ENCODE measurements at places on chromosomes 12 and 14.

- no peak for DNase-seq
Measured at GRCh38 chr12:96822641-96823040, 84.4 kb upstream of the NEDD1 start.

- DNase-seq: peak; percentile 33
Measured at GRCh38 chr12:76455582-76456345, 103.8 kb downstream of the OSBPL8 start.

- DNase-seq: no peak
Measured at GRCh38 chr12:41910578-41911320, 233.9 kb downstream of the GXYLT1 start.

- no peak for DNase-seq
Measured at GRCh38 chr14:29380826-29381225, 546.8 kb downstream of the PRKD1 start.

DNA sequence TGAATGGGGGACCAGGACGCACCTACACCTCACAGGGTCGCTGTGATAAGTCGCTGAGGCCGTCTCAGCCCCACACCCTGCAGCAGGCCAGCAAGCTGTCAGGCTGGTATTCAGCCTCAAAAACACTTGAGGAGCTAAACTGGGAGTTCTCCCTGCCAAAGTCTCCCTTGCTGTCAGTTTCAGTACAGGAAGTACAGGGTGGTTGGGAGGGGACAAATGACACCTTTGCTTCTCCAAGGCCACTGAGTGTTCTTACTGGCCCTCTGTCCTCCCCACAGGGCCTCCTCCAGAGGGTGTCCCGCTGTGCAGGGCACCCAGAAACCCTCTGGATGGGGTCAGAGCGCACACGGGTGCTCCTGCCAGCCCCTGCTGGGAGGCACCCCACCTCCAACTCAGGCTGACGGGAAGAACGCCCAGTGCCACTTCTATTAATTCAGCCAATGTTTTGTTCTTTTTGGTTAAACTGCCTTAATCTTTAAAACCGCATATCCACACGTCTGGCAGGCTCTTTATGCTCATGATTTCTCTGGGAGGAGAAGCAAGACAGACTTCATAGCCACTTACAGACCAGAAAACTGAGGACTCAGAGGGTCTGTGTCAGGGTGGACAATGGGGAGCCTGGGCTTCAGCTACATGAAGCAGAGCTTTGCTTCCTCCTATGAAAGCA is 75.9 kb downstream of the ITPK1 start:
- no peak for DNase-seq

DNA sequence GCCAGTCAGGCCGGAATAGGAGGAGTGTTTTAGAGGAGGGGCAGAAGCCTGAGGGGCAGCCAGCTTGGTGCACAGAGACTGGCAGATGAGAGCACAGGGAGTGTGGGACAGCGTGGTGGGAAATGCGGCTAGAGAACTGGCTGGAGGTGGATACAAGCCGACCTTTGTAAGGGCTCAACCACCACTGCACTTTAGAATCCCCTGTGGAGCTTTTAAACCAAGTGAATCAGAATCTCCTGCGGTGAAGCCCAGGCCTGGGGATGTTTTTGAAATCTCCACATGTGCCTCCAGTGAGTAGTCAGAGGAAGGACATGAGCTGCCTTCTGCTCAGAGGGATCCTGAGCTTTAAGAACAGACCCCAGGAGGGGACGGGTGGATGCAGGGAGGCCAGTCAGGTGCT is 10.9 kb upstream of the PCED1B start:
- DNase-seq: no peak

DNA sequence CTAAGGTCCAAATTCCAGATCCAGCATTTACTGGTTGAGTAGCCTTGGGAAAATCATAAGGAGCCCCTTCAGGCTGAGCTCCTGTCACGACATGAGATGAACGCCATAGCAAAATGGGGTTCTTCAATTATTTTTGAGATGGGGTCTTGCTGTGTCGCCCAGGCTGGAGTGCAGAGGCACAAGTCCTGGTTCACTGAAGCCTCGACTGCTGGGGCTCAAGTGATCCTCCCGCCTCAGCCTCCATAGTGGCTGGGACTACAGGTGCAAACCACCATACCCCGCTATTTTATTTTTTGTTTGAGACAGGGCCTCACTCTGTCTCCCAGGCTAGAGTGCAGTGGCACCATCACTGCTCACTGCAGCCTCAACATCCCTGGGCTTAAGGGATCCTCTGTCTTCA is 25.7 kb upstream of the GPR68 start:
- DNase-seq: no peak

GRCh38 chr12:684416-684815 is 21.2 kb upstream of the NINJ2 start:
- DNase-seq: no peak

- no peak for DNase-seq
Measured at GRCh38 chr14:104114421-104115130, 23.8 kb upstream of the KIF26A start.

GRCh38 chr14:74912111-74912510 is 10.9 kb downstream of the RPS6KL1 start:
- no peak for DNase-seq

DNA sequence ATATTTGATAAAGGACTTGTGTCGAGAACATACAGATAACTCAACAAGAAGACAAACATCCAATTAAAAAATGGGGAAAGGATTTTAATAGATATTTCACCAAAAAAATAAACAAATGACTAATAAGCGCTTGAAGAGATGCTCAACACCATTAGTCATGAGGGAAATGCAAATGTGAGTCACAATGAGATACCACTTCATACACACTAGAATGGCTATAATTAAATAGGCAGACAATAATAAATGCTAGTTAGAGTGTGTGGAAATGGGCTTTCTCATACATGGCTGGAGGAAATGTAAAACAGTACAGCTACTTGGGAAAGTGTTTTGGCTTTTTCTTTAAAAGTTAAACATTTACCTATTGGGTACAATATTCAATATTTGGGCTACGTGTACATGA is 34.8 kb downstream of the DLK1 start:
- no peak for DNase-seq

GRCh38 chr14:91328313-91329050 is 84.0 kb upstream of the GPR68 start:
- no peak for DNase-seq

DNA sequence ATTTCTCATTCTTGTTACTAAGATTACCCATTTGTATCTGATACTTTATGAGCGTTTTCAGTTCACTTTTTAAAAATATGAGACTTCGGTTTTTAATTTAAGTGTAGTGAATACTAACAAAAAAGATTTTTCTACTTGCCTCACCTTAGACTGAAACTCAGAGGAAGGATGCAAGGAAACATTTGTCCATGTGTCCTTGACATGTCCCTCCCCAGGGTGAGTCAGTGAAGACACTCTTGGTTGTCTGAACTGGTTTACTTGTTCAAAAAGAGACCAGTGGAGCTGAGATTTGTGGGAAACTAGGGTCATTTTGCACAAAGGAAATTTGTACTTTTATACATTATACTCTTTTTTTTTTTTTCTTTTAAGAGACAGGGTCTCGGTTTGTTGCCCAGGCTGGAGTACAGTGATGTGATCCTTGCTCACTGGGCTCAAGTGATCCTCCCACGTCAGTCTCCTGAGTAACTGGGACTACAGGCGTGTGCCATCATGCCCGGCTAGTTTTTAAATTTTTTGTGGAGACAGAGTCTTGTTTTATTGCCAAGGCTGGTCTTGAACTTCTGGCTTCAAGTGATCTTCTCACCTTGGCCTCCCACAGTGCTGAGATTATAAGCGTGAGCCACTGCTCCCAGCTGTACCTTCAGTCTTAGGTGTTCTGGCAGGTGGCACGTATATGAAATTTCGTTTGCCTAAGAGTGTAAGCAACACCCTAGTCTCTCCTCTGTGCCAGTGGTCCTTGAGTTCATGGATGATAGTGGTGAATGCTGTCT is 56.7 kb downstream of the PPFIBP1 start:
- DNase-seq: no peak

DNA sequence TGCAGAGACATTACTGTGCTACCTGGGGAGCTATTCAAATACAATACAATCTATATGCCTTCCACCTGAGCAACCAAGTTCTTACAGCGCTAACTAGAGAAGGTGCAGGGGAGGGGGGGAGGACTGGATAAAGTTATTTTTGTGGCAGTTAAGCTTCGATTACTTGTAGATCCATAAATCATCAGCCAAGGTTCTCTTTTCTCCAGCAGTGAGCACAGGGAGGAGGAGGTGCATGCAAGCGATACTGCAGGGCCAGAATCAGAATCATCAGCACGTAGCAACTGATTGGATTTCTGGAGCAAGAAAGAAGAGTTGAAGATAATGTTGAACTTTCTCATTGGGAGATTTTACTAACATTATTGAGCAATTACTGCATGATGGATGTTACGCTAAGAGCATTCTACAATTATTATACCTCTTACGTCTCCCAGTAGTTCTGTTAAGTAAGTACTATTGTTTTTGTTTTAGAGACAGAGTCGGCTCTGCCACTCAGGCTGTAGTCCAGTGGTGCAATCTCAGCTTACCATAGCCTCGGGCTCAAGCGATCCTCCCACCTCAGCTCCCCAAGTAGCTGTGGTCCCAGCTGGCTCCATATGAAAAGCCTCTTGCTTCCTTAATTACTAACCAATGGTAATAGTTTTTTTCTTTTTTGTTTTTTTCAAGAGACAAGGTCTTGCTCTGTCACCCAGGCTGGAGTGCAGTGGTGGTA is 74.6 kb upstream of the EEA1 start:
- DNase-seq: no peak

DNA sequence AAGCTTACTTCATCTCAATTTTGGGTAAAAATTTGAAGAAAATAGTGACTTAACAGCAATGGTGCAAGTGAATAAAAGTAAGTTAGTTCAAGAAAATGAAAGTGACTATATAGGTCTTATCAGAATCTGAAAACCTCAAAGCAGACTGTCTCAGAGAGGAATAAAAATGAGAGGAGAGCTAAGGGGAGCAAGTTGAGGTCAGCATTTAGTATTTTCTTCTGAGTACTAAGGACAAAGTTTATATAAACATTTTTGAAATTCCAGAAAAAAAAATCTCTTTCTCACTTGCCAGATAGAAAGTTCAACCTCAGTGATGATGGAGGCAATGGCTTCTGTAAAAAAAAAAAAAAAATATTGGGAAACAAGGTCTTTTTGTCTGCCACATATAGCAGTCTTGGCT is 414.1 kb downstream of the NPAS3 start:
- DNase-seq: no peak

GRCh38 chr12:2328661-2329060 is 275.9 kb downstream of the CACNA1C start:
- DNase-seq: no peak

- no peak for DNase-seq
Measured at GRCh38 chr12:127012109-127012508, 1254.9 kb upstream of the TMEM132C start.

GRCh38 chr14:99679543-99679942 is 4.6 kb upstream of the CYP46A1 start:
- no peak for DNase-seq

GRCh38 chr12:53320352-53321195 is 836 bp downstream of the AAAS start:
- no peak for DNase-seq

DNA sequence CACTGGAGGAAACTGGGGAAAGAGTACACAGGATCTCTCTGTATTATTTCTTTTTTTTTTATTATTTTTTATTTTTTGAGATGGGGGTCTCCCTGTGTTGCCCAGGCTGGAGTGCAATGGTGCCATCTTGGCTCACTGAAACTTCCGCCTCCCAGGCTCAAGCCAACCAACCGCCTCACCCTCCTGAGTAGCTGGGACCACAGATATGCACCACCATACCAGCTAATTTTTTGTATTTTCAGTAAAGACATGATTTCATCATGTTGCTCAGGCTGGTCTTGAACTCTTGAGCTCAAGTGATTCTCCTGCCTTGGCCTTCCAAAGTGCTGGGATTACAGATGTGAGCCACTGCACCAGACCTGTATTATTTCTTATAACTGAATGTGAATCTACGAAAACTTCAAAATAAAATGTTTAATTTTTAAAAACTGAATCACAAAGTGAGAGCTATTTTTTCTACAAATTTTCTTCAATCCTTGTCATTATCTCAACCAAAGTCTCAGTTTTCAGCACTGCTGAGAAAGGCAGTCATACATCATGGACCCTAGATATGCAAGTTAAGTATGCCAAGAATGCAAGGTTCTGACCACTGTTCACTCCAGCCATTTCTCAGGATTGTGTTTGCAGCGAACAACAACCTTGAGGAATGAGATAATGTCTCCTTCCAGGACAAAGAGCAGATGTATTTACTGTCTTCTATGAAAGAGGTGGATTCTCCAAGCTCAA is 2.4 kb downstream of the EAPP start:
- no peak for DNase-seq

DNA sequence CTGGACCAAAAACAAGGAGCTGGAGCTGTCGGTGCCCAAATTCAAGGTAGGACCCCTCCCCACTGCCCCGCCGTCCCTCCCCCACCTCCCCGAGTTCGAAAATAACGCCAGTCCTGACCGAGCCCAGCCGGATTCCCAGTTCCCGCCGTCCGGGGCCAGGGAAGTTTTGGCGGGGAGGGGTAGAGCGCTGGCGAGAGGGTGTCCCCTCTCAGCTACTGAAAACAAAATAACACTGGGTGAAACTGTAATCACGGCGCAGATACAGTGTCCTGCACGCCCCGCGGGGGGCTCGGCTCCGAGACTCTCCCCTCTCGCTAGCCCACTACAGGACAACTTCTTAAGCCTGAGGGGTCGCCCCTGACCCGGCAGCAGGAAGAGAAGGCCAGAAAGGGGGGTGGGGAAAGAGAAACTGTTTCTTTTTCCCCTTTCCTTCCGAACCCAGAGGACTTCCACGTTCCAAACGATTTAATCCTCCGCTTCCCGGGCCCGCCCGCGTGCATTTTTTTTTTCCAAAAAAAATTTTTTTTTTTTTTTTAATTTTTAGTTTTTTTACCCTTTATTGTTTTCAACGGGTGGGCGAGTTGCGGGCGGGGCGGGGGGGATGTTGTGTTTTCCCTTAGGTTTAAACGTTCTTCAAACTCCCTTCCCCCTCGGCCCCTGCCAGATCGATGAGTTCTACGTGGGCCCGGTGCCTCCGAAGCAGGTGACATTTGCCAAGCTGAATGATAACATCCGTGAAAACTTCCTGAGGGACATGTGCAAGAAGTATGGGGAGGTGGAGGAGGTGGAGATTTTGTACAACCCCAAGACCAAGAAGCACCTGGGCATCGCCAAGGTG is 1.6 kb downstream of the SETD1B start:
- no peak for DNase-seq

DNA sequence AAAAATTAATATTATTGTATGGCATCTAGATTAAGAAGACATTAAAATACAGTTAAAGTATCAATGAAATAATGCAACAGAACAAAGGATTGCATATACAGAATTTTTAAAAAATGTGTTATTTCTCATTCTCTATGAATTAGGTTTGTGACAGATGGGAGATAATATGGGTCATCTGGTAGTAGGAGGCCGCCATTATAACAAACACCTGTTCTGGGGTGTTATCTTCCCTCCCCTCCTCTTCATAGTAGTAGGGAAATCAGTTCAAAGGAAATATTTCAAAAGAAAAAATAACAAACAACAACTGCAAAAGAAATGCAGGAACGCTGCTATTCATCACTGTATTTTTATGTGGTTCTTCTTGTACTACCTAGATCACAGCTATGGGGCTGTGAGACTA is 187.0 kb upstream of the ATP2B1 start:
- no peak for DNase-seq

Measured in DMS153 (cell line).